Aorta (tissue), 5 donors: ENCODE measurements at places on chromosomes 3 and 15.

- peak; percentile 85 for DNase-seq
Measured at GRCh38 chr3:128482666-128483656, 10.0 kb downstream of the GATA2 start.

- DNase-seq = no peak
Measured at GRCh38 chr3:57383838-57384237, 91.4 kb upstream of the ASB14 start.

- DNase-seq = no peak
Measured at GRCh38 chr3:50201573-50202315, 3.3 kb upstream of the SLC38A3 start.

DNA sequence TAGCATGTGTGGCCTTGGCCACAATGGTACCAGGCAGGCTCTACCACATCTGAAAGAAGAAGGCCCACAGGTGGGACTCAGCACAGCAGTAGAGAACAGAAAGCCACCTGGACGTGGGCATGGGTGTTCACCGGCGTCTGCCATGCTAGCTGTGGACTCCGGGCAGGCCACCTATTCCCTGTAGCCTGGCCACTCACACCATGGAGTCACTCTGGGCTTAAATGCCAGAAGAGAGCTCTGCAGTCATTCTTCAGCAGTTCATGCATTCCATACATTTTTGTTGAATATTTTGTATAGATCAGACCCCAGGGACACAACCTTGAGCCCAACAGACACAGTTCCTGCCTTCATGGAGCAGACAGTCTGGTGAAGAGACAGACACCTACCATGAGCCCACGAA is 138.6 kb downstream of the SRGAP3 start:
- no peak for DNase-seq

DNA sequence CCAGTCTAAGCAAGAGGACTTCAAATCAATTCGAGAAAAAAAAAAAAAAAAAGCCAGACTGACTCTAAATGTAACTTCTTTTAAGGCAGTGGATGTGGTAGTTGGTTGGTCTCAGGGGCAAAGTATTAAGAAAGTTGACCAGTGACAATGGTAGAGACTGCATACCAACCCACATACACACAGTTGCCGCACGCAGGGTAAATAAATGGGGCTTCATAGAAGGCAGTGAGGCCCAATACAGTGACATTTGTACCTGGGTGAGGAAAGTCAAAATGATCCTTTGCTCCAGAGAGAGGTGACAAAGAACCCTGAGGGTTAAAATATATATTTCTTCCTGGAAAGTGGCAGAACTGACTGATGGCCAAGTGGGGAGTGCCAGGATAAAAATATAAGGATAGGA is 100.8 kb upstream of the MEX3B start:
- no peak for DNase-seq

- no peak for DNase-seq
Measured at GRCh38 chr3:77063423-77063822, 23.5 kb downstream of the ROBO2 start.

GRCh38 chr3:98793971-98794370 is 30.8 kb downstream of the ST3GAL6 start:
- no peak for DNase-seq

- DNase-seq = no peak
Measured at GRCh38 chr15:34760909-34761308, 6.1 kb upstream of the GJD2 start.

- DNase-seq = no peak
Measured at GRCh38 chr3:128498127-128498626, 5.2 kb upstream of the GATA2 start.

DNA sequence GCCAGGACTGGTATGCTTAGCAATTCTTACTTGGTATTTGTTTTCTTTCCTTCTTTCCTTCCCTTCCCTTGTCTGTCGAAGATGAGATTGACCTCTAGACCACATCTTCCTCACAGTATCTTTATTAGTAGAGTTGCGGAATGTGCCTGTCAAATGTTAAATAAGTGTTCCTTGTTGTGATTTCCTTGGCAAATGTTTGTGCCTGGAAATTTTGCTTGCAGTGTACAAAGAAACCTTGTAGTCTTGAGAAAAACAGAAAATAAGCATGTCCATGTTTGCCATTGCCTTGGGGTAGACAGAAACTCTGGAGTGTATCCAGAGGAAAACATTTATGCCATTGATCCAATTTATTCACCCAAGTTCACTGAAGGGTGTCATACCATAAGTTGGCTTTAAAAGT is 79.5 kb upstream of the ZNF385D start:
- DNase-seq = no peak

DNA sequence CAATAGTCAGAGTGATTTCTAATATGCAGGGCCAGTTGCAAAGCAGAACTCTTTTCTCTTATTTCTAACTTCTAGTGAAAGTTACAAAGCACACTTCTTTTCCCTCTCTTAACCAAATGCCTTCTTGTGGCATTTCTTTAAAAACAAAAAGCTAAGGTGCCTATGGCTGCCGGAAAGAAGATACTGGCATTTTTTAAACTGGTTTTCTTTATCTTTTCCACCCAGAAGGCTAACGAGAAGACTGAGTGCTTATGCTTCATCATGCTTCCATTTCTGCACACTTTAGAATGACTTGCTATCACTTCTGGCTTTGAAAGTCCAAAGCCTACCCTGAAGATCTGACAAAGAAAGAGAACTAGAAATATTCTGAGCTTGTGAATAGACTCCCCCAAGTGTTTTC is 141.3 kb downstream of the P2RY1 start:
- no peak for DNase-seq

DNA sequence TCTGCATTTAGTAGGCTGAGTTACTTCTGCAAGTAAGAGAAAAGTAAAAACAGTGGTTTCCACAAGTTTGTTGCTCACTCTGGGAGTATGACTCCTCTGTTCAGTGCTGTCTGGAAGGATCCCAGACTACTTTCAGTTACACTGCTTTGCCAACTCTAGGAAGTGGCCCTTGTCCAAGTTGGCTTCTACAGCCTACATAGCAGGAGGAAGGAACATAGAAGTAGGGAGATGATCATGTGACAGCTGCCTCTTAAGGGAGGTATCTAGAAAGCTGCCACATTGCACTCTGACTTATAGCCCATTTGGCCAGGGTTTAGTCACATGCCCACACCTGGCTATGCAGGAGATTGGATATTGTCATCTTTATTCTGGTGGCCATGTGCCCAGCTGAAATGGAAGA is 298.1 kb downstream of the NSUN3 start:
- DNase-seq = peak; percentile 64

DNA sequence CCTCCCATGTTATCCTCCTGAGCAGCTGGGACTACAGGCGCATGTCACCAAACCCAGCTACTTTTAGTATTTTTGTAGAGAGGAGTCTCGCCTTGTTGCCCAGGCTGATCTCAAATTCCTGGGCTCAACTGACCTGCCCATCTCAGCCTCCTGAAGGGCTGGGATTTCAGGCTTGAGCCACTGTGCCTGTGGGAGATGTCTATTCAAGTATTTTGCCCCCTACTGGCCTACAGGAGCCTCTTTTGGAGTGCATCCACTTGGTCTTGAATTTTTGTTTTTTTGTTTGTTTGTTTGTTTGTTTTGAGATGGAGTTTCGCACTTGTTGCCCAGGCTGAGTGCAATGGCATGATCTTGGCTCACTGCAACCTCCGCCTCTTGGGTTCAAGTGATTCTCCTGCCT is 3.2 kb upstream of the DHX30 start:
- no peak for DNase-seq

DNA sequence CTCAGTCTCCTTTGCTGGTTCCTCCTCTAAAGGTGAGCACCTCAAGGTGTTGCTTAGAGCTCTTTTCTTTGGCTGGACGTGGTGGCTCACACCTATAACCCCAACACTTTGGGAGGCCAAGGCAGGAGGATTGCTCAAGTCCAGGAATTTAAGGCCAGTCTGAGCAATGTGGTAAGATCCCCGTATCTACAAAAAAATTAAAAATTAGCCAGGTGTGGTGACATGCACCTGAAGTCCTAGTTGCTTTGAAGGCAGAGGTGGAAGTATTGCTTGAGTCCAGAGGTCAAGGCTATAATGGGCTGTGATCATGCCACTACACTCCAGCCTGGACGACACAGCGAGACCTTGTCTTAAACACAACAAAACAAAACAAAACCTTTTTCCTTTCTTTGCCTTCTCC is 28.3 kb downstream of the TOPBP1 start:
- no peak for DNase-seq

GRCh38 chr3:194879991-194880939 is 194.6 kb downstream of the FAM43A start:
- peak; percentile 82 for DNase-seq

- DNase-seq = no peak
Measured at GRCh38 chr3:63979093-63979885, 44.0 kb downstream of the PSMD6 start.

DNA sequence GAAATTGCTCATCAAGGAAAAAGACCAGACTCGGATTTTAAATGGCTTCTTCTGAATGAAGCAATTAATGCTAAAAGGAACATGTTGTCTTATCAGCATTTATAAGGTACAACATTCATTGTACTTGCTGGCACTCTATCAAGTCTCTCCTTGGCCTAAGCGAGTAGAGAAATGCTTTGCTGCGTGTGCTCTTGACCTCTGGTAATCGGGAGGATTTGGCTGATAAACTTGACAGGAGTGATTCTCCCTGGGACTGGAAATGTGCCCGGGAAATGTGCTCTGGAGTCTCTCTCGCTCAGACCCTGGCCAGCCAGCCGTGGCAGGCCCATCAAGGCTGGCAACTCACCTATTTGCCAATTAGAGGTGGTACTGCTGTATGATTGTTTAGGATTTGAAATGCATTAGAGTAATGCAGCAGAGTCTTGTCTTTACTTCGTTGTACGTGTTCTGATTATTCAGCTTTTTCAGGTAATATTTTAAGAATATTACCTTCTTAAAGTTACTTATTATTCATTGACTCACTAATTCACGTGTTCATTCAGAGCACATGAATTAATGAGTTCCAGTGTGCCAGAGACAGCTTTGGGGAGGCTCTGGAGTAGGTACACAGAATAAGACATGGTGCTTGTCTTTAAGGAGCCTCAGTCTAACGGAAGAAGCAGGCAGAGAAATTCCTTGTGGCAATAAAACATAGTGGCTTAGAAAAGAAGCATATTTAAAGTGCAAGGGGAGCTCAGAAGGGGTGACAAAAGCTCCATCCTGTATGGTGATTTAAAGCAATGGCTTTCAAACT is 48.0 kb upstream of the TPRG1 start:
- no peak for DNase-seq

DNA sequence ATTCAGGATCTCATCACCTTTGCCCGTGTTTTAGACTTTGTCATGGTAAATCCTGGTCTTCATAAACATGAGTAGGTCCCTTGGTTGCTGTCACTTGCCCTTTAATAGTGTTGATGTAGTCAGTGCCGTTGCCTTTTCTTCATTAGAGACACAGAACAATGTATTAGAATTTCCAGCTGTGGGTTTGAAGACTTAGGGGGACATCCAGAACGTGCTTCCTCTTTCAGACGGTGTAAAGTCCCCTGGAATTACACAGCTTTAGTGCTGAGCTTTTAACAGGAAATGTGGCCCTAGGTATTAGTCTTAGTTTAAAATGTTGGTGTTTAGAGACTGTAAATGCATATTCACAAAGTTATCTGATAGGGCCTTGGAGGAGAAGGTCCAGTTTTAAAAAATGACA is 8.8 kb upstream of the LRCH3 start:
- DNase-seq = no peak

GRCh38 chr3:191136347-191136746 is 62.7 kb upstream of the OSTN start:
- DNase-seq = no peak

- DNase-seq = no peak
Measured at GRCh38 chr3:94146455-94146854, 83.6 kb downstream of the NSUN3 start.

- DNase-seq = no peak
Measured at GRCh38 chr3:141735770-141736465, 2.2 kb upstream of the RNF7 start.

GRCh38 chr3:94162700-94163099 is 99.8 kb downstream of the NSUN3 start:
- DNase-seq = no peak

GRCh38 chr15:100835636-100836035 is 44.0 kb upstream of the ALDH1A3 start:
- no peak for DNase-seq

DNA sequence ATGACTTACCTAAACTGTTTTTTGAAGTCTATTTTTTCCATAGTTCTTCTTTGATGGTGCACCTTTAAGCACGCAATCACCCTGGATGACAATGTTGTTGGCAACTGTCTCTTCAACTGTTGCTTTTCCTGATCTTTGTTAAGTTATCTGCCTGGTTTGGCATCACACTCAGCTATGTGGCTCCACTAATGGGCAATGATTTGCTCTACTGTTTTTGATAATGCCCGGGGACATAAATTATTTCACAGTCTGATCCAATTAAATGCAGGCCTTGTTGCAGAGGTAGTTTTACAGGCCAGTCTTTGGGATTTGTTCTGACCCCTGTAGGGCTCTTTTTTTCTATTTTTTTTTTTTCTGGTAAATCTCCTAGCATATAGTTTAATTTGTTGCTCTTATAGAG is 436.3 kb downstream of the ZNF385D start:
- DNase-seq = no peak

DNA sequence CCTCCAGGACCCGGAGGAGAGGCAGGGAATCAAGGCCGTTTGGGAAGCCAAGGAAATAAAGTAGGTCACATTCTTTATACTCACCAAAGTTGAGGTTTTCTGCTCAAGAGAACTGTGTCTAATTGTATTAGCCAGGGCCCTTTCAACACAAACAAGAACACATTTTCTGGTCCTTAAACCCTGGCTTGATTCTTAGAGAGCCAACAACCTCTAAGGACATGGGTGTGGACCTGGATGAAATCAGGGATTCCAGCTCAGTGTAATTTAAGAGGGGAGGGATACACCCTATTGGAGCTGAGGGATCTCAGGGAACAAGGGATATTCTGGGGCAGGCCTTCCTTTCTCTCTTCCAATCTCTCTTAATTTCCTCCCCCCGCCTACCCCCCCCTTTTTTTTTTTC is 104.8 kb downstream of the COL6A6 start:
- DNase-seq = no peak

DNA sequence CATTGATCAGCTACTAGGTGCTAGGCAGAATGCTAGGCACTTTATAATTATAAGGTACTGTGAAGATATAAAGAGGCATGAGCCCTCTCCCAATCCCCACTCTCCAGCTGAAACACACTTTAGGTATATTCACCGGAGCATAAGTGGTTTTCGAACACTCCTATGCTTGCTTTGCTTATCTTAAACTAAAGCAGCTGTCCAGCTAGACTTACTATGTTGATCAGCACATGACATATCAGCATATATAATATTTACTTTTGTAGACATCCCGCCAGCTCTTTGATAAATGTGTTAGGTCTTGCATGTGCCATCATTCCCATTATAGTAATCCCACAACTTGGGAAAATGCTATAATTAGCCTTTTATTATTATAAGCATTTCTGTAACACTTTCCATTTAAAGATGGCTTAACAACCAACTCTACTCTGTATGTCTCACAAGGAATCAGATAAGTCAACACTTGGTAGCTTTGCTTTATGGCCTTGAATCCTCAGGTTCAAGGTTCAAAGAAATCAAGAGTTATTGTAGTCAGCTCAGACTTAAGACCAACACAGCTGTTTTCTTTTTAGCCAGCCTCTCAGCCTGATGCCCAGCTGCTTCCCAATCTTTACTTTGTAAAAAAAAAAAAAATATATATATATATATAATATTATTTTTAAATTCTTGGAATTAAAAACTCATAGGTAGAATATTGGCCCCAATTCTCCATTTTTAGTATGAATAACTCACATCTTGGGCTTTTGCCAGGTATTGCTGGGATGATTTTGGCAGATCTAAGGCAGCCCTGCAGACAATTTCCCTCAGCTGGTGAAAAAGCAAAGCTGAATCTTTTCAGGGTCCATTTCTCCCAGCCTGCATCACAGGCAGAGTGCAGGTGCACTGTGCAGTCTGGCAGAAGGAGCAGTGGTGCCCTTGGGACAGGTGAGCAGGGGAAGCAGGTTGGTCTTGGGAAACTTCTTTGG is 104.2 kb downstream of the THRB start:
- DNase-seq = no peak
